ENCODE measurements at places on chromosomes 12 and 14.

GRCh38 chr12:63752283-63752682 is 27.4 kb upstream of the RXYLT1 start:
- DNase-seq, result no peak

- DNase-seq, result no peak
Observed at GRCh38 chr14:64556526-64556925, 6.8 kb downstream of the PPP1R36 start.

GRCh38 chr14:50633954-50634353 is 34.2 kb downstream of the SAV1 start:
- no peak for DNase-seq

DNA sequence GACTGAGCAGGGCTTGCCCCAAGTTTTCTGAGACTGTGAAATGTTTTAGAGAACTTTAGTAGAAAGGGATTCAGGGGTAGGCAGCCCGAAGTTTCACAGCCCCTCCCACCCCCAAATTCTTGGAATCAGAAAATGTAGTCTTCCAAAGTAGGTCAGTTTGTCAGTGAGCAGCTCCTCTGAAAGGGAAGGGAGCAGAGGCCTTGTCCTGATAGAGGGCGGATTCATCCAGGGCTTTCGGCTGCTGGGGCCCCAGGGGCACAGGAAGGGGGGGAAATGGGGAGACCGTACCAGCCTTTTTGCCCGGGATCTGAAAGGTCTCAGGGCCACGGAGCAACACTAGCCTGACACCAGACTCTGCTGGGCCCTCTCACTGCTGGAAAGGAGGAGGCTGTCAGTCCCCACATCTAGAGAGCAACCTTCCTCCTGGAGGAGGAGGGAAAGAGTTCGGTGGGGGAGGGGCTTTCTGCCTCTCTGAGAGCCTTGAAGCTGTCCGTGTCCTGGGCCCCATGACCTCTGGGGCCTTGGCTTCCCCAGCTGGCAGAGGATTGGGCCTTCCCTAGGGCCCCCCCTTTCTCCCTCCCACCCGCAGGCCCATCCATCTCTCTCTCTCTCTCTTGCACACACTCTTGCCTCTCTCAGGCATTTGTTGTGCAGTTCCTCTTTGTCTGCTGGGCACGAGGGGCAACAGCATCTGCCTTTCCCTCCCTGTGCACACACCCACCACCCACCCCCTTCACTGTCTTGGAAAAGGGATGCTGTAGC is at the start of gene IKZF4:
TSS of gene IKZF4 (plus strand) at position 621 of the 762 bp plus-strand sequence. CDS start 451 bp downstream, outside the sequence.
- no peak for DNase-seq

DNA sequence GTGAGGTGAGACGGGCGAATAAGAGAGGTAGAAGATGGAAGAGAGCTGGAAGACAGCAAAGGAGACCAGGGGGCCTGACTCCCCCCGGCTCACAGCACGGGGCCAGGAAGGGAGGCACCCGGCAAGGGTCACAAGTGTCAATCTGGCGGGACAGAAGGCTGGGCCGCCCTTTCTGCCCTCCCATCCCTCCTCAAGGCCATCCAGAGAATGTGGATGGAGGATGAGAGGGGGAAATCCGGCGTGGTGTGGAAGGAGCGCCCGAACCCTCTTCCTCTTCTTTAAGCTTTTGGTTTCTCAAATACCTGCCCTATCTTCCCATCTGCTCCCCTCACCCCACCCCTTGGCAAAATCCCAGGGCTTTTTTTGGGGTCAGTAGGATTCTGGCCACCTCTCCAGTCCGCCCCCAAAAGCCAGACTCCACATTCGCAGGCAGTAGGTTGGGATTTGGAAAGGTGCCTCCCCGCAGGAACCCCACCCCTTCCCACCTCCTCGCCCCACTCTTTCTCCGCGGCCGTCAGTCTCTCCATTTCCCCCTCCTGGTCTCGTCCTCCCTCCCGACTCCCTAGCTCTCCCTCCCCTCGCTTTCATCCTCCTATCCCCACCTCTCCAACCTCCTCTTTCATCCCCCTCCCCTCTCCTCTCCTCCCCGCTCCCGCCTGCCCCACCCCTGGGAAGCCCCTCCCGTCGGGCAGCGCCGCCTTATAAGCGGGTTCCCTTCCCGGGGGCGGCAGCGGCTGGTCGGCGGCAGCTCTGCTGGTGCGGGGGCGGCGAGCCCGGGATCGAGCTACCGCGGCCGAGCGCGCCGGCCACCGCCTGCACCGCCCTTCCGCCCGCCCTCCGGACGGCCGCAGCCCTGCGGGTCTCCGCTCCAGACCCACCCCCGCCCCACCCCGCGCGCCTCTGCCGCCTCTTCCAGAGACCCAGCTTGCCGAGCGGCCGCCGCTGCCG is at the start of gene PTMS:
TSS of gene PTMS (plus strand) at position 730 of the 948 bp plus-strand sequence. CDS start 343 bp downstream, outside the sequence.
- no peak for DNase-seq

GRCh38 chr12:124766727-124767065 is 97.0 kb downstream of the SCARB1 start:
- no peak for DNase-seq

- DNase-seq, result no peak
Observed at GRCh38 chr12:116284396-116284795, 6.9 kb upstream of the MED13L start.
